Renal cortex interstitium (tissue), 15 donors: ENCODE measurements at places on chromosomes 4 and X.

- no peak for DNase-seq
These were observed 337.5 kb downstream of the GRIA2 start for GRCh38 chr4:157558016-157558415.

DNA sequence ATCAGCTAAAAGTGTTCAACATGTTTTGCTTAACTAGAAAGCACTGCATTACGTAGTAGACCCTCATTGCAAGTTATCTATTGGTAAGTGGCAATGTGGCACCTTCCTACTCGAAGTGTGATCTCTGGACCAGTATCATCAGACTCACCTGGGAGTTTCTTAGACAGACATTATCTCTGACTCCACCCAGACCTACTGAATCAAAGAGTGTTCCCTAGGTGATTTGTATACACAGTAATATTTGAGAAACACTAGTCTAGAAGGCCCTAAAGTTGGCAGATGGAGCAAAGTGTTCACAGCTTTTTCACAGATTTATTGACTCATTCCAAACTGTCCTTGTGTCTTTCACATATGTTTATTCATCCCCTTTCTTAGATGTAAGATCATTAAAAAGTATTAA, 35.7 kb downstream of the SHROOM4 start:
- DNase-seq: no peak

DNA sequence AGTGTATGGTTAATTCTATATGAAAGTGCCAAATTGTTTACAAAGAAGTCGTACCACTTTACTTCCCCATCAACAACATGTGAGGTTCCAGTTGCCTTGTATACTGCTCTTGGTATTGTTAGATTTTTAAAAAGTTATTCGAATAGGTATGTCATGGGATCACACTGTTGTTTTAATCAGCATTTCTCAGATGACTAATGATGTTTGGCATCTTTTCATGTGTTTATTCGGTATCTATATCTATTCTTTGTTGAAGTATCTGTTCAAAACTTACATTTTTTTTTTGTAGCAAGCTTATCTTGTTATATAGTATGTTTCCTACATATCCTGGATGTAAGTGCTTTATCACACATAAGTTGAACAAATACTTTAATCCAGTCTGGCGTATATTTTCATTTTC, 99.4 kb upstream of the MAB21L2 start:
- DNase-seq: no peak

DNA sequence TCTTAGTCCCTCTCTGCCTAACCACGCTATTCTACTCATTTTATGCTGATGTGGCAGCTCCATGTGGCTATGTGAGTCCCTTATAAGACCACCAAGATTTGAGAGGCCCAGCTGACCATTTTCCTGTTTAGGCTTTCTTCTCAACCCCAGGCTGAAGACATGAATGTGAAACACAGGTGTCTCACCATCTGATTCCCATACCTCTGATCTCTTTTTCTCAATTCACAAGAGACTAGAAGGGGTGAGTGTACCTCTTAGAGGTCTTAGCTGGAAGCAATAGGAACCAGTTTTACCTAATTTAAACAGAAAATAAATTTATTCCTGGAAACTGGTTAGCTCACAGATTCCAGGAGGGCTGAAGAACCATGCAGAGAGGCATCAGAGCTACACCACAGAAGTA, 276.5 kb upstream of the FMR1 start:
- DNase-seq: no peak

DNA sequence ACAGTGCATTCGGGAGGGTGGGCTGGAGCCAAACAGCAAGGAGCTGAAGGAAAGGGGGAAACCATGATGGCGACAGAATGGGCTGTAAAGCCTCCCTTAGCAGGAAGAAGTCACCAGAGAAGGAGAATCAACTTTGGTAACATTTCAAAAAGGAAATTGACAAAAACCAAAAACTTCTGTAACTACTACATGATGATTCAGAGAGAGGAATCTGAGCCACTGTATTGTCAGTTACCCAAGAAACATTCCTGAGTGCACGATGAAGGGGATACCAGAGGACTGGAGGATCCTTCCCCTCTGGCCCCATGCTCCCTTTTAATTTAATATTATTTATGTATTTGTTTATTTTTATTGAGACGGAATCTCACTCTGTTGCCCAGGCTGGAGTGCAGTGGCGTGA, 26.3 kb downstream of the PDHA1 start:
- no peak for DNase-seq

DNA sequence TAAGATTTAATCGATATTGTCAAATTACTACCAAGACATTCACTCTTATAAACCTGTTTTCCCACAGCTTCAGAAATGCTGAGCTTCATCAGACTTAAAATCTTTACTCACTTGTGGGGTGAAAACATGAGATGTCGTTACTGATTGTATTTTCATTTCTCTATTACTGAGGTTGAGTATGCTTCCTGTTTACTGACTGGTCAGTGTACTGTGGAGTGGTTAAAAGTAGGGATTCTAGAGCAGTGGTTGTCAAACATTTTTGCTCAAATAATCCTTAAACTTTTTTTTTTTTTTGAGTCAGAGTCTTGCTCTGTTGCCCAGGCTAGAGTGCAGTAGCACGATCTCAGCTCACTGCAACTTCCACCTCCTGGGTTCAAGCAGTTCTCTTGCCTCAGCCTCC, 50.3 kb downstream of the NSUN7 start:
- DNase-seq: no peak

DNA sequence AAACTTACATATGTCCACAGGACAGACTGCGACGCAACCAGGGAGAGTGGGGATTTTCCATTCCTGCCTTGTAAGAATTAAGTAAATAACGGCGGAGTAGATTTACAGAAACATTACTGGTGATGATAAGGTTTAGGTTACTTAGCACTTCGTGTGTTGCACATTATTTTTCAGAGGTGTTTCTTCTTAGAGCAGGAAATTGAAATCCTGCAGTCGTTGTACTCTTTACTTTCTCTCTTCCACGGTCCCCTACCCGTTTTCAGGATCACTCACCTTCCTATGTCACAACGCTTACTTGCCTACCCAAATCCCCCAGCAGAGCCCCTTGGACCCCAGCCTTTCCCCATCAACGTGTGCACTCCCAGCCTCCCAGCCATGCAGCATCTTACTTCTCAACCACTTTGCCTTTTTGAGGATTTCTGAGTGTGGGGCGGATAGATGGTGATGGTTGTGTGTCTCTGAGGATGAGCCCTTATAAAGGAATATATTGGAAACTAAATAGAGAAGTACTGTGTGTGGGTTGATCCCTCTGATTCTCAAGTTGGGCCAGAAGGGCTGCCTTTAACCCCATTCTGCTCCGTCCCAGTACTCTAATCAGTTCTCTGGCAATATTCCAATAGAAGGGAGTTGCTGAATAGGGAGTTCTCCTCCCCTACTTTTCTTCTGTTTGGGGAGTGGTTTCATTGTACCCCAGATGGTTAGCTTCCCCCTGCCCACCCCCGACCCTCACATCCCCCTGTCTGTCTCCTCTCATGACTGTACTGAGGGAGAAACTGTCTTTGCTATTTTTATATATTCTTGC, 1.6 kb downstream of the MID2 start:
- DNase-seq: no peak

DNA sequence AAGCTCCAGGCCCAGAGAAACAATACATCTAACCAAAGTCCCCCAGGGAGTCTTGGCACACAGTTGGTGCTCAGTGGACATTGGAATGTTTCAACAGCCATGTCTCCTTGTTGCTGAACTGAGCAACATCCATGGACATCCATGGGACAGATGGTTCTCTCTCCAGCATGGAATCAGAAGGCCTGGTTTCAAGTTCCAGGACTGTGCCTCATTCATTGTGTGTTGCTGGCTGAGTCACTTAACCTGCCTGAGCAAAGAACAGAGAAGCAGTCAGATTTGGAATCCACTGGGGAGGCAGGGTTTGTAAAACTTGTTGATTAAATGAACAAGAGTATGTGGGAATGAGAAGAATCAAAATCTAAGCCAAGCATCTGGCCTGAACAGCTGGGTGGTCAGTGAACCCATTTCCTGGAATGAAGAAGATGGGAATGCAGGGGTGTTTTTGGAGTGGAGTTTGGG, 147.9 kb downstream of the CHIC2 start:
- no peak for DNase-seq

- DNase-seq: no peak
These were observed 47.2 kb upstream of the TMPRSS11F start for GRCh38 chr4:68176904-68177303.

GRCh38 chrX:106898462-106898861, 4.7 kb downstream of the RIPPLY1 start:
- DNase-seq: no peak

DNA sequence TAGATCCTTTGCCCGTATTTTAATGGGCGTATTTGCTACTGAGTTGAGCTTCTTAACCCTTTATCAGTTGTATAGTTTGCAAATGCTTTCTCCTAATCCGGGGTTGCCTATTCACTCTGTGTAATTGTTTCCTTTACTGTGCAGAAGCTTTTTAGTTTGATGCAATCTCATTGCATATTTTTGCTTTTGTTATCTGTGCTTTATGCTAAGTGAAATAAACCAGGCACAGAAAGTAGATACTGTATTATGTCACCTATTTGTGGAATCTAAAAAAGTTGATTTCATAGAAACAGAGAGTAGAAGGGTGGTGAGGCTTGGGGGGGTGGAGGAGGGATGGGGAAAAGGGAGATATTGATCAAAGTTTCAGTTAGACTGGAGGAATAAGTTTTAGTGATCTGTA, 17.7 kb downstream of the OGT start:
- no peak for DNase-seq

- DNase-seq: no peak
These were observed 97.4 kb downstream of the SHOX start for GRCh38 chrX:727738-728621.

DNA sequence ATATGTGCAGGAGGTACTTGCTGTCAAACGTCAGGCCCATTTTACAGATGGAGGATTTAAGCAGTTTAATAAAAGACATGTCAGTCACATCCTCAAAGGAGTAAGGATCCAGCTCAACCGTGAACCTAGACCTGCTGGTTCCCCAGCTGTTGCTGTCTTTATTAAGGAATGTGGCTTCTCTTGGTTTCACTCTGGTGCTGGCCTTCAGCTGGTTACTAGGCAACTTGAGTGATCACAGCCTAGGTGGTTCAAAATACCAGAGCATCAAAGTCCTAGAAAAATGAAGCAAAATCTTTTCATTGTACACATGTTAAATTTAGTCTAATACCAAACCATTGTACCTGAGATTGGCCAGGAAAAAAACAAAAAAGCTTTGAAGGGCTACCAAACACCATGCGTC, 32.7 kb upstream of the GLRA2 start:
- DNase-seq: no peak

DNA sequence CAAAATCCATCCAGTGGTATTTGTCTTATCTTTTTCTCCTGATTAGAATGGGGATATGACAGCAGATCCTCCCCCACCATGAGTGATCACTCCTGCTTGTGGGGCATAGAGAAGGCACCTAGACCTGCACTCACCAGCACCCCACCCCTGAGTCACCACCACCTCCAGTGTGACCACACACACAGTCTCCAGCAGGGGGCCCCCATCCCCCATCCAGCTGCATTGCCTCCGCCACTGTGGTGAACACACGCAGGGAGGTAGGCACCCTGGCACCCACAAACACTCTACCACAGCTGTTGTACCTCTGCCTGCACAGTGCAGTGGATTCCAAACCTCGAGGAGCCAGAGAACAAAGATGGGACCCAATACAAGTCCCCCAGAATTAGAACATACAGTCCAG, 9.0 kb upstream of the MAGEA8 start:
- DNase-seq: no peak

- no peak for DNase-seq
These were observed 183.6 kb downstream of the MGST2 start for GRCh38 chr4:139849219-139849618.

GRCh38 chrX:1914606-1915365, 299.9 kb downstream of the ASMT start:
- DNase-seq: no peak

GRCh38 chr4:26321373-26322221, 783 bp downstream of the RBPJ start:
- DNase-seq: no peak
